Glomerular endothelial cell (primary cell): ENCODE measurements at places on chromosomes 3 and 15. TPM values are rescaled to one million over a fixed set of nuclear protein-coding genes. Genes with fewer than 3 reads are reported as not detected.

Gene VWA5B2
- 0.19 and 1.3 TPM in 2 replicates for total RNA-seq

Gene MME
- total RNA-seq = 11.6 and 25.1 TPM in 2 replicates

Gene GPR15
- not detected in 2 replicates for total RNA-seq

Gene MINAR1
- total RNA-seq = 0.29 and 1.5 TPM in 2 replicates

Gene KCNMB2
- total RNA-seq = 0.23 and 0.39 TPM in 2 replicates

Gene SLC12A8
- total RNA-seq = 1.4 and 1.9 TPM in 2 replicates

Gene GOLGA8K
- total RNA-seq = 1.5 TPM in 1 of 2 replicates, not detected in the other

Gene LNP1
- 0.41 and 1.2 TPM in 2 replicates for total RNA-seq

Gene CHRFAM7A
- total RNA-seq = 0.44 and 1.1 TPM in 2 replicates

Gene TMEM212
- not detected in 2 replicates for total RNA-seq

Gene MUC20
- total RNA-seq = 0.10 TPM in 1 of 2 replicates, not detected in the other

Gene SLC6A11
- not detected in 2 replicates for total RNA-seq

Gene MYLK
- 57.8 and 91.7 TPM in 2 replicates for total RNA-seq

Gene GNAT1
- total RNA-seq = not detected in 2 replicates

Gene CCR4
- total RNA-seq = 0.64 and 0.78 TPM in 2 replicates

Gene EIF3J
- 41.6 and 64.8 TPM in 2 replicates for total RNA-seq

Gene RAB5A
- 83.3 and 104 TPM in 2 replicates for total RNA-seq

Gene SLC30A4
- 9.1 and 10.6 TPM in 2 replicates for total RNA-seq

Gene GOLGA6D
- not detected in 2 replicates for total RNA-seq

Gene SERPINI1
- total RNA-seq = 1.5 and 4.4 TPM in 2 replicates

Gene OCA2
- not detected in 2 replicates for total RNA-seq

Gene AGTR1
- 0.12 TPM in 1 of 2 replicates, not detected in the other for total RNA-seq

Gene RAB11A
- total RNA-seq = 393 and 545 TPM in 2 replicates

Gene AMT
- 1.9 and 2.5 TPM in 2 replicates for total RNA-seq

Gene EXD1
- total RNA-seq = 0.53 TPM in 1 of 2 replicates, not detected in the other

Gene KBTBD13
- not detected in 2 replicates for total RNA-seq

Gene GOLGA8G
- not detected in 2 replicates for total RNA-seq

Gene TLR9
- not detected in 2 replicates for total RNA-seq

Gene SNTN
- total RNA-seq = not detected in 2 replicates

Gene PRRT3
- 2.5 and 3.6 TPM in 2 replicates for total RNA-seq

Gene TMED3
- 120 and 143 TPM in 2 replicates for total RNA-seq

Gene EHHADH
- 5.2 and 5.6 TPM in 2 replicates for total RNA-seq

Gene PPP2R3A
- total RNA-seq = 12.8 and 15.9 TPM in 2 replicates

Gene DISP2
- 3.9 TPM in 1 of 2 replicates, not detected in the other for total RNA-seq

Gene GOLGA6A
- total RNA-seq = not detected in 2 replicates

Gene CMTM8
- 2.7 and 5.6 TPM in 2 replicates for total RNA-seq

Gene CLDN1
- total RNA-seq = 18.1 and 63.1 TPM in 2 replicates

Gene PRC1
- total RNA-seq = 27.9 and 61.4 TPM in 2 replicates

Gene TBC1D5
- 52.4 and 67.7 TPM in 2 replicates for total RNA-seq

Gene ARL6IP5
- total RNA-seq = 115 and 128 TPM in 2 replicates

Gene CCR2
- not detected in 2 replicates for total RNA-seq
